SK-N-DZ (cell line): ENCODE measurements at places on chromosomes 2 and 18.

GRCh38 chr2:208820014-208820688 is 413.6 kb downstream of the PTH2R start:
- DNase-seq = peak; percentile 40

DNA sequence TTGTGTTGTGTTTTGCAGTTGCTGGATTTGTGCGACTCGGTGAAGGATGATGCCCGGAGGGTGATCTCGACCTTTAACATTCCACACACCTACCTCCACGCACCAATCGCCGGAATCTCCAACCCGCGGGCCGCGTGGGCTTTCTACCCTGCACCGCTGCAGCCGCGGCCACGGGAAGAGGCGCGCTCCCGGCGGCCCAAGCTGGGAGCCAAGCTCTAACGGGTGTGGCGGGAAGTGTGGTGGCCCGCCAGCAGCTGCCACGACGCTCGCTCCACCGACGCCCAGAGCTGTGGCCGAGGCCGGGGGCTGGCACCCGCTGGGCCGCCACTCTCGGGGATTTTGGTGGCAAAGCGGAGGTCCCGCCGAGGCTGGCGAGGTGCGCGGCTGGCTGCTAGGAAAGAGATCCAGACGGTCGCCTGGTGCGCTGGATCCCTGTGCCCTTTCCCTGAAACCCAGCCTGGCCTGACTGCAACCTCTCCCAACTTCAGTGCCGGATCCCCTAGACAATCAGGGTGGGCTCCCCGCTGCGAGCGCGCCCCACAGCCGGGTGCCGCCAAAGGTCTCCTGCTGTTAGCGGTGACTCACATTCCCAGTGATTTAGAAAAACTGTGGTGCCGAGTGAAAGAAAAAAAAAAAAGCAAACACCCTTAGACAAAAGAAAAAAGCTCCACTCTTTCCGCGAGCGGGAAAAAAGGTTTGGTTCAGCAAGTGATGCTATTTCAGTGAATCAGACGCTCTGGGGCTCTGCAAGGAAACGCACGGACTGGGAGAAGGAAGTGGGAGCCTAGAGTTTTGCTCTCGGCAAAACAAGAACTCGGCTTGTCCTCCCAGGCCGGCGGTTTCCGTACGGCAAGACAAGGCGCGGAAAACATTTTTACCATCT is 2.9 kb upstream of the BCL2L11 start:
- DNase-seq = peak; percentile 21

DNA sequence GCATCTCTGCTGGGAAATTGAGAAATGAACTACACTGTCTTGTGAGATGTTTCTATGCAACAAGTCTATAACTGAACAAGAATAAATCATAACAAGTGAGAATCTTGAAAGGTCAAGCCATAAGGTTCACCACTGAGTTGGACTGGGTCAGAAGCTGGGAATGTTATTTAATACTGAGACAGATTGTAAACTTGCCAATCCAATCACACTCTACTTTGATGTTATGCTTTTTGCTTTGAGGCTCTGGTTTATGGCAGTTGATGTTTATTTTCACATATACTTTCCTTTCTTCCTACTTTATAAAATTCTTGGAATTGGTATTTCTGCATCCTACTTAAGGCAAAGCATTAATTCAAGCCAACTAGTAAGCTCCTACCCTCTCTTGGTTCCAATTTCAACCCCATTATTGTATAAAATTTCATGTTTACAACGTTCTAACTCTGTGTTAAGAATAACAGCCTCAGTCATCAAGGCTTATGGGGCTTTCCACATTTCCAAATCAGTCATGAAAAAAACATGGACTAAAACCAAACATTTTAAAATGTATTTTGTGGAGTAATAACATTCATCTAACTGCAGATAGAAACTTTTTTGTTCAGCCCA is 533.4 kb downstream of the NYAP2 start:
- no peak for DNase-seq

- peak; percentile 74 for DNase-seq
These were observed 11.4 kb downstream of the CRYGD start for GRCh38 chr2:208112969-208113368.

DNA sequence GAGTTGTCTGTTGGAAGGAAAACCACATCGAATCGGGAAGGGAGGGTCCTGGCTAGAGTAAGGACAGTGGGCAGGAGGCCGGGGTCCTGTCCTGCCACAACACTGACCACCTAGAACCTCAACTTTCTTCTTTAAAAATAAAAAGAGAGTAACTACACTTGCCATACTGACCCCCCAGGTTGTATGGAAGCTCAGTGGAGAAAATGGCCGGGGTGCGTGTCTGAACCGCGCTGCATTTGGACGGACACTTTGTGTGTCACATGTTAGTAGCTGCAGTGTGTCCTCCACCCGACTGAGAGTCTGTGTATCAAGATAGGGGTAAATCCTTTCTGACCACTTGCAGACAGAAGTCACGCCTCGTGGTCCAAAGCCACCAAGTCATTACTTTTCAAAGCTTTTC is 87.0 kb downstream of the GBX2 start:
- no peak for DNase-seq

- no peak for DNase-seq
These were observed 9.8 kb upstream of the RNF138 start for GRCh38 chr18:32081881-32082280.

DNA sequence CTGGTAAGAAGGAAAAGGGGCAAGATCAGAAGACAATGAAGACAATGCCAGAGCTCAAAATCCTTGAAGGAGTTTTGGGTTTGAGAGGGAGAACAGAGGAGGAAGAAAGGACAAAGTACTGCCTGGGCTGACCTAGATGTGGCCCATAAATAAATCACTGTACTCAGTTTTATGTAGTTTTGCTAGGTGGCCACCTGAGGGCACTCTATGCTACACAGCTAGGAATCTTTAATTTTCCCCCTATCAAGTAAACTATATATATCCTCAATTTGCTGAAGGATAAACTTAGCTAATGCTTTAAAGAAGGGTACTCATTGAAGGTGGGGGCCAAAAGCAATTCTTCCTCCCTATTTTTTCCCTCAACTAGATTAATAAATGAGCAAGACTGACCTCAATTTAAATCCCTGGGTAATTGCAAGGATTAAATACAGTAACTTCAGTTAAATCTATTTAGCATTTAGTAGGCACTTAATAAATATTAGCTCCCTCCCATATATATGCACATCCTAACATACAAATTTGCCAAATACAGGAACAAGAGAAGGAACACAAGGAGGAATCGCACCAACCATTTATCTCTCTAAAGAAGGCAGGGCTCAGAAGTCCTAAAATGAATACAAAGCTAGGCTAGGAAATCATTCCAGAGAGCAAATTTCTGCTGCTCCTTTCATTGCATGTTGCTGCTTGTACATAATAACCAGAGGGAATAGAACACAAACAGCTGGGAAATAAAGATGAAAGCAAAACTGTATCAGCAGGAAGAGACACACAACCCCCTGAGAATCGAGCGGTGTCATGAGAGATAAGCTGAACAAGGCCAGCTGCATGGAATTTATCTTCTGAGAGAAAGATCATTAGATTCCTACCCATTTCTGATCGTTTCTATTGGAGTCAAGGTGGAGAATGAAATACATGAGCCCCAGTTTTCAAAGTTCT is 540.1 kb downstream of the NRXN1 start:
- peak; percentile 25 for DNase-seq

DNA sequence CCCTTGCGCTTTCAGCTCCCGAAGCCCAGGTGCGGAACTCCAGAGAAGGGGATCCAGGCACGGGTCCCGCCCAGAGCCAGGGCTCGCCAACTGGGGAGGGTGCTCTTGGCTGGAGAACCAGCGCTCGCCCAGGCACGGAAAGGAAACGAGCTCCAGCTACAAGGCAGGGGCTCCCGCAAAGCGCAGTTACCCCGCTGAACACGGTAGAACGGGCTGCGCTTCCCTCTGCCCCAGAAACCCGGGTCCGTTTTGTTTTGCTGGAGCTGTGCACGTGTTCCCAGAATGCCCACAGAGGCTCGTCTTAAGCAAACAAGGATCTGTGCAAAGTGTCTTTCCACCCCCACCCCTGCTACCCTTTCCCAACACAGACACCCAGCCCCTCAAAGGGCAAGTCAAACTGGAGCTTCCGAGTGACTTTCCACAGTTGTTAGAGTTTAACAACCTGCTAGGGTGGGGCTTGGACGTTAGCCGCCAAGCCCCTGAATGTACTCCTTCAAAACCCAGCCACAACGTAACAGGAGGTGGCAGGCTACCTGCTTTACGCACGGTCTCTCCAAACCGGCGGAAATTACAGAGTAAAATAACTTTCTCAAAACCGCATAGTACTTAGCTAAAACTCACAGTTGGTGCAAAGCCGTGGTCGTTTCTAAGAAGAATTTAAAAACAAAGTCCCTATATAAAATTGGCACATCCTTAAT is 775 bp downstream of the RNF125 start:
- DNase-seq = no peak

DNA sequence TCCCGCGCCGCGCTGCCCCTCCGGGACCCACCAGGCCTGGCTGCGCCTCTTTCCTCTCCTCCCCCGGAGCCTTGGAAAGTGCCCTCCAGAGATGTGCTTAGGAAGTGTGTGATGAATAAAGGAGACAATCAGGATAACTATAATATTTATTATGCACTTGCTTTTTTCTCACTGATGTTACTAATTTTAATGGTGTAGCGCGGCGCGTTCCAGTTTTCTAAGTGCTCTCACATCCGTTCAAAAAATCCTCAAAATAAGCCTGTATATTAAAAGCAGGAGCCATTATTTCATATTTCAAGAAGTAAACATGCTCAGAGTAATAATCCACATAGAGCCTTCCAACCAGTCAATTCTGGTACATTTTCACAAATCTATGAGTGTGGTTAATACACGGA is 941 bp upstream of the MPPE1 start:
- DNase-seq = no peak

DNA sequence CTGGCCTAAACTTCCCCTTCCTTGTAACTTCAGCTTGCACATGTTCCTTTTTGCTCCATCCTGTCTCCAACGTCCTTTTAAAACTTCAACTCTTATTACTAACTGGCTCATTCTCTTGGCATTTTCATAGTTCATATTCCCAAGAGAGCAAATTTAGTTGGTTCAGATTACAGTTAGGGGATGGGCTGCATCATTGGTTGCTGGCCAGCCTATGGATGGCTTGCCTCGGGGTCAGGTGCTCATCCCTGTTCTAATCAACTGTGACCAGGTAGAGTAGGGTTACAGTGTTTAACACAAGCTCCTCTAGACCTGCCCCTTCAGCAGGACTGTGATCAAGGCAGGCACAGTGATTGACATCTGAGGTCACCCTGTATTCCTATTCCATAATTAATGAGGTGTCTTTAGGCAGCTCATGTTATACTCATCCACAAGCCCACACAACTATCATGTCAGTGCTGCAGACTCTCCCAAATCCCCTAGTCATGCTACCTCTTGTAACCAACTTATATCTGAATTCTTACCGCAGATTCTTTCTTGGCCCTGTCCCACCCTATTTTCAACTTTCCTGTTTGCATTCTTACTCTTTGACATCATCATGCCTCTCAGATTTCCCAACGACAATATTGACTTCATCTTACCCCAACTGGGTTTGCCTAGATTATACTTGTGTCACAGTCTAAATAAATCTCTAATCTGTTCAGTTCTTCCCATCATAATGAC is 293.3 kb downstream of the MTX2 start:
- no peak for DNase-seq

DNA sequence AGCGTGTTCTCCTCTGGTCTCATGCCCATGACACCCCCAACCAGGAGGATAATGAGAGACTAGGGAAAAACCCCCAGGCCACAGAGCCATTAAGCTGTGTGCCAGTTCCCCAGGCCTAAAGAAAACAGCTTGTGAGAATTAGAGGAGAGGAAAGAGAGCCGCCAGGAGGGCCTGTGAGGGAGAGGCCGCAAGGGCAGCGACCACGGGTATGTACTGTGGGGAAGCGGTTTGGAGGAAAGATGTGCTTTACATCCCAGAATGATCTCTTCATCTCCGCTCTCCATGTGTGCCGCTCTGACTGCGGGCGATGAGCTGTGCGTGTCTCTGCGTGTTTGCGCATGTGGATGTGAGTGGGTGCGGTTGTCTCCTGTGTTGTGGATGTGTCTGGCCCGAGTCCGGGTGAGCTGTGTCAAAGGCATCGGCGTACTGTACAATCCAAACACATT is 82.9 kb downstream of the DYSF start:
- DNase-seq = no peak

- DNase-seq = no peak
These were observed 149.2 kb upstream of the NCK2 start for GRCh38 chr2:105595536-105595935.

DNA sequence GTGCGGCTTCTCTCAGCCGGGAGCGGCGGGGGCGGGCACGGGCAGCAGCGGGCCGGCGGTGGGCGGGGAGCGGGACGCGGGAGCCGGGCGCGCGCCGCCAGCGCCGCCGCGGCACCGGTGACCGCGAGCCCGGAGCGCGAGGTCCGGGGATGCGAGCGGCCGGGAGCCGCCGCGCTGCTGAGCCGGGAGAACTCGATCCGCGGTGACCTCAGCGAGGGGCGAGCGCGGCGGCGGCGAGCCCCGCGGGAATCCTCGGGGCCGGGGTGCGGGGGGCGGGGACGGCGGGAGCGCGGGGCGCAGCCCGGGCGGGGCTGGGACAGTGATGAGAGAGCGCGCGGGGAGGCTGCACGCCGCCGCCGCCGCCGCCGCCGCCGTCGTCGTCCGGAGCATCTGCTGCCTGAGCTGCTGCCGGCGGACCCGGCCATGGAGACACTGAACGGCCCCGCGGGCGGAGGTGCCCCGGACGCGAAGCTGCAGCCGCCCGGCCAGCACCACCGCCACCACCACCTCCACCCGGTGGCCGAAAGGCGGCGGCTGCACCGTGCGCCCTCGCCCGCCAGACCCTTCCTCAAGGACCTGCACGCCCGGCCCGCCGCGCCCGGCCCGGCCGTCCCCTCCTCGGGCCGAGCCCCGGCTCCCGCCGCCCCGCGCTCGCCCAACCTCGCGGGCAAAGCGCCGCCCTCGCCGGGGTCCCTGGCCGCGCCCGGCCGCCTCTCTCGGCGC is at the start of gene MTCL1:
TSS of gene MTCL1 (plus strand) at position 319 of the 723 bp plus-strand sequence. CDS start at position 424, 105 bp downstream.
- peak; percentile 45 for DNase-seq

DNA sequence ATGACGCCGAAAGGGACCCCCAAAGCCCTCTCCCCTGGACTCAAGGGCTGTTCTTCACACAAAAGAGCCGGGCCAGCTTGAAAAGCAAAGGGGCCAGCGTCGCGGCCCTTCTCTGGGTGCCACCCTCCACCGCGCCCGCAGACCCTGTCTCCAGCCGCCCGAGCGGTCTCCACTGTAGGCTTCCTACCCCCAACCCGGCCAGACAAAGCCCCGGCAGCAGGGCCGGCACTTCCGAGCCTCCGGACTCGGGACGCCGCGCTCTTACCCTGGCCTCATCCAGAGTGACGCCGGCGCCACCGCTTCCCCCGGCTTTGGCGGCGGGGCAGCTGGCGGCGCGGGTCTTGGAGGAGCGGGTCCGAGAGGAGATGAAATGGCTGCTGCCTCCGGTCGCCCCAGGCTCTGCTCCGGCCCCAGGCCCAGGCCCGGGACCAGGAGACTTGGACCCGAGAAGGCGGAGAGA is 603 bp downstream of the ATAD2B start:
- peak; percentile 41 for DNase-seq
